HEK293T (cell line): ENCODE measurements at places on chromosomes 5 and 9.

DNA sequence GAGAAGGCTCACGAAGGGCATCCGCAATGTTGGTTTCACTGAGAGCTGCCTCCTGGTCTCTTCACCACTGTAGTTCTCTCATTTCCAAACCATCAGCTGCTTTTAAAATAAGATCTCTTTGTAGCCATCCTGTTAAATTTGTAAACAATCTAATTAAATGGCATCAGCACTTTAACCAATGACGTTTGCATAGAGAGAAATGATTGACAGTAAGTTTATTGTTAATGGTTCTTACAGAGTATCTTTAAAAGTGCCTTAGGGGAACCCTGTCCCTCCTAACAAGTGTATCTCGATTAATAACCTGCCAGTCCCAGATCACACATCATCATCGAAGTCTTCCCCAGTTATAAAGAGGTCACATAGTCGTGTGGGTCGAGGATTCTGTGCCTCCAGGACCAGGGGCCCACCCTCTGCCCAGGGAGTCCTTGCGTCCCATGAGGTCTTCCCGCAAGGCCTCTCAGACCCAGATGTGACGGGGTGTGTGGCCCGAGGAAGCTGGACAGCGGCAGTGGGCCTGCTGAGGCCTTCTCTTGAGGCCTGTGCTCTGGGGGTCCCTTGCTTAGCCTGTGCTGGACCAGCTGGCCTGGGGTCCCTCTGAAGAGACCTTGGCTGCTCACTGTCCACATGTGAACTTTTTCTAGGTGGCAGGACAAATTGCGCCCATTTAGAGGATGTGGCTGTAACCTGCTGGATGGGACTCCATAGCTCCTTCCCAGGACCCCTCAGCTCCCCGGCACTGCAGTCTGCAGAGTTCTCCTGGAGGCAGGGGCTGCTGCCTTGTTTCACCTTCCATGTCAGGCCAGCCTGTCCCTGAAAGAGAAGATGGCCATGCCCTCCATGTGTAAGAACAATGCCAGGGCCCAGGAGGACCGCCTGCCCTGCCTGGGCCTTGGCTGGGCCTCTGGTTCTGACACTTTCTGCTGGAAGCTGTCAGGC is 16.6 kb downstream of the SQSTM1 start:
- DNase-seq = no peak

DNA sequence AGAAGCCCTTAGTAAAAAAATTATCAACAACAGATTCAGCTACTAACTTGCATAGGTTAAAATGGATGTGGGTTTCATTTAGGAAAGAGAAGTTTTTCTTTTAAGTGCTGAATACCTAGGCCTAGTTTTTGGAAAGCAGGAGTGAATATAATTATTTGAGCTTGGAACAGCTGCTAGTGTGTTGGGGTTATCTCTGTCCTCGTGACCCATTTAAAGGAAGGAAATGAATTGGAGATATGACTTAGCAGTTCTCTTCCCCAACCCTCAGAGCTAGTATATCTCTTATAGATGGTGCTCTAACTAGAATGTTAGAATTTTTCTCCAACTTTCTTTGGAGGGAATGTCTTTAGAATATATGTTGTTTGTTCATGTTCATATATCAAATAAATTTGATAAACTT is 38.6 kb downstream of the ZNF366 start:
- DNase-seq = no peak

DNA sequence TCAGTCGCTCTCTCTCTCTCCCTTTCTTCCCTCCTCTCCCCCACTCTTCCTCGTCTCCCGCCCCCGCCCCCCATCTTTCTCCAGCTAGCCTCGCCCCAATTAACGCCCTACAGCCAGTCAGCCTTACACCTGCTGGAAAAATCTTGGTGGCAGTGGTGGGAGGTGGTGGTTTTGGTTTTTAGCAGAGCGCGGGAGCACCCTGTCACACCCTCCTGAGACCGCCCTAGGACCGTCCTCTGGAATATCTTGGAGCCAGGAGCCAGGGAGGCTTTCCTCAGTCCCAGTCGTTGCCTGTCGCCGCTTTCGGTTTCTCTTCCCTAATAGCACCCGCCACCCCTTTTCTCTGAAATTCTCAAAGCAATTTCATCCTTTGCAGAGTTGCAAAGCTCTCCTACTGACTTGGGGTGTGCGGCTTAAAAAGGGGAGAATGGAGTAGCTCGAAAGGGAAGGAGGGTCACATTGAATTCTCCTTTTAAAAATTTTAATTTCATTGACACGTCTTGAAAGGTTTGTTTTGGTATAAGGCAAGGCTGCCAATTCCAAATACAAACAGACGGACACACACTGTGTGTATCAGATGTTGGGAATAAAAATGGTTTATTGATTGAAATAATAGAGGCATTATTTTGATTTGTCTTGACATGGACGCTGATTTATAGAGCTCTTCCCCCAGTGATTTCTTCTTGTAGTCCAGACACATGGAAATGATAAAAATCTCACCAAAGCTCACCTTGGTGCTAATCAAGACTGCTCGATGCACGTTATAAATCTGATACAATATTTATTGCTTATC is 301.3 kb downstream of the PARP8 start:
- no peak for DNase-seq

DNA sequence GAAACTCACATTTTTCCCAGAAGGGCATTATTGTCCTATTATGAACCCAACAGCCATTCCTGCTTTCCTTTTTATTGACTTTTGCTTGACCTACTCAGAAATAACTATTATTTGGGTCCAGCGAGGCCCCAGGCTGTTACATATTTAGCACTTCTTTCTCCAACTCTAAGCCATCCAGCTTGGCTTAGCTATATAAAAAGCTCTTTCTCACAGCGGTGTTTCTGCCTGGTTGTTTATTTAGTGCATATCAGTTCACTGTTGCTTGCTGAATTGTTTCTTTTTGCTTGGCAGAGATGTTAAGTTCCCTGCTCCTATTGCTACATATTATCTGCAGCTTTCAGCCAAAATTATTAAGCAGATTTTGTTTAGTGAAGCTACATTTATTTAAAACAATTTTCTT is 1156.8 kb upstream of the SEMA6A start:
- peak; percentile 8 for DNase-seq

DNA sequence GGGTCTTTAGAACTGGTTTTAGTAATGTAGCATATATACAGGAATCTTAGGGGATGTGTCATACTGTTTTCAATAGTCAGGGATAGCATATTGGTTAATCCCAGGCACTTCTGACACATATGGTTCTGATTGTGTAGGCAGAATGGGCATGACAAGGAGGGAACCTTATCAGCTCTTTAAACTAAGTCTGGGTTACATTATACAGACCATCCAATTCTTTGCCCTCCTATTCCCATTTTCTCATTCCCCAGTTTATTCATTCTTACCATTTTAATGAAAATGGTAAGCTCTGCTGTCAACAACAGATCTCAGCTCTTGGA is 85.1 kb downstream of the NDUFAF2 start:
- DNase-seq = no peak

GRCh38 chr9:8611153-8611552 is 811.6 kb upstream of the DMAC1 start:
- DNase-seq = no peak

DNA sequence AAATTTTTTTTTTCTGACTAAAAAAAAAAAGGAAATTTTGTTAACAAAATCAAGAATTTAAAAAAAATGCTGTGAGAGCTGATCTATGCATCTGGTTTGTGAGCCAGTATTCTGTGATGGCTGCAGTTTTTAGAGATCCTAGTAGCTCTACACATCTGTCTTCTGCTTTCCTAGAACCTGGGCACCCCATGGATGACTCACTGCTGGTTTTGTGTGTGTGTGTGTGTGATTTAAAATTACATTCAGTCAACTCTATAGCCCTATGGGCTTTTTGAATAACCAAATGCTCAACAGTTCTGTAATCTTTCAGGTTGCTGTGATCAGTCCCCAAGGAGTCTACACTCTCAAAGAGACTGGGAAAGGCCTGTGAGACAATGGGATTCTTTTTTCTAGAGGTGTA is 2.5 kb upstream of the PSMD5 start:
- no peak for DNase-seq

GRCh38 chr5:148961261-148962199 is 101.3 kb downstream of the SH3TC2 start:
- no peak for DNase-seq

DNA sequence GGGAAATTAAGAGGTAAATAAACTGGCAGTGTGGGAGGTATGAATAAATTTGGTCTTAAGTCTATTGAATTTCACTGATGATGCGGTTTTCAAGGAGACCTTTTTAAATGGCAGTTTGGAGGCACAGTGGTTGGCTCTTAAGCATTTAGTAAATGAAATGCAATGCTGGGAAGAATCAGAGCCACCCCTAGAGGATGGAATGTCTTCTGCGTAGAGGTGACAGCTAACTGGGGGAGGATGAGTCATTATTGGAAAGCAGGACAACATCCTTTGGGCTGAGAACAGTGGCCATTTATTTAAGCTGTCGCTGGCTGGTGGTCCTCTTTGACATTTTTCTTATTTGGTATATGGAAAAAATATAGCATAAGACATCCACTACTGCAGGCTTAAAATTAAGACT is 163.2 kb downstream of the SH3GL2 start:
- DNase-seq = peak; percentile 7

- no peak for DNase-seq
These were observed 166 bp downstream of the SEPTIN8 start for GRCh38 chr5:132776938-132777208.

- no peak for DNase-seq
These were observed 158.6 kb upstream of the DMRT1 start for GRCh38 chr9:682633-683508.

DNA sequence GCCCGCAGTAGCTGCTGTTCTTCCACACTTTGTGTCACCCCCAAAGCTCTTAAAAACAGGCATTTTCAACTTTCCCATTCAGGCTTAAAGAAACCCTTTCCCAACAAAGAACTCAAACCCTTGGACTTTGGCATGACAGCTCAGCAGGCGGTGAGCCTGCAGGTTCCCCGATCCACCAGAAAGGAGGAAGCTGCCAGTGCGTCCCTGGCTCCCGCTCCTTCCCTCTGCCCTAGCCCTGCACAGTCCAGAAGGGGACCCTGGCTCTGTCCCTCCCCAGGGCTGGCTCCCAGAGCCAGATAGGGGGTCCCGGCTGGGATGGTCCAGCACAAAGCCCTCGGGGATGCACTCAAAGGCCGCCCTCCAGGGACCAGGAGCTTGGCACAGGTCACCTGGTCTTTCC is 9.6 kb downstream of the SLC9A3 start:
- DNase-seq = no peak

GRCh38 chr9:132451276-132451675 is 41.3 kb downstream of the CFAP77 start:
- no peak for DNase-seq

GRCh38 chr9:107292821-107293542 is 9.9 kb downstream of the RAD23B start:
- no peak for DNase-seq

DNA sequence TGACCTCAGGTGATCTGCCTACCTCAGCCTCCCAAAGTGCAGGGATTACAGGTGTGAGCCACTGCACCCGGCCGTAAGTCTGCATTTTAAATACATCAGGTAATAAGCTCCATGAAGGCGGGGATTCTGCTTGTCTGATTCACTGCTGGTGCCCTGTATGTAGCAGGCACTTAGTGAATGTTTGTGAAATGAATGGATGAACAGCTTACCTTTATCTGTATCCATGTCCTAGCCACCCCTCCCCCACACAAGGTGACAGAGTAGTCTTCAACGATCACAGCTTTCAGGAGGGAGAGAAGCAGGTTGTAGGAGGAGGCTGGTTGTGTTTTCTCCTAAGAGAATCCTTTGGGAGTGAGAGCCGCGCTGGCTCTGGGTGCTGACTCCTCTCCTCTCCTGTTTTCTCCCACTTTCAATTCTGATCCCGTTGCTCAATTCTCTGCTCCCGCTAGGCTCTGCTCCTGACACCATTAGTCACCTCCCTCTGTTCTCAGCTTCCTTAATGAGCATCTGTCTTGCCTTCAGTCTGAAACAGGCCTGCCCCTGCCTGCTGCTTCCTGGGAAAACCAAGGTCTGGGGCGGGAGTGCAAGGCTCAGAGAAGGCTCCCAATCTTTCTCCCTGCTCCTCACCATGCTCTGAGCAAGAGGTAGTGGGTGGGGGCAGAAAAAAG is 88.8 kb upstream of the CTNNA1 start:
- no peak for DNase-seq

- DNase-seq = no peak
These were observed 60.6 kb upstream of the ABCA1 start for GRCh38 chr9:104988539-104988938.

DNA sequence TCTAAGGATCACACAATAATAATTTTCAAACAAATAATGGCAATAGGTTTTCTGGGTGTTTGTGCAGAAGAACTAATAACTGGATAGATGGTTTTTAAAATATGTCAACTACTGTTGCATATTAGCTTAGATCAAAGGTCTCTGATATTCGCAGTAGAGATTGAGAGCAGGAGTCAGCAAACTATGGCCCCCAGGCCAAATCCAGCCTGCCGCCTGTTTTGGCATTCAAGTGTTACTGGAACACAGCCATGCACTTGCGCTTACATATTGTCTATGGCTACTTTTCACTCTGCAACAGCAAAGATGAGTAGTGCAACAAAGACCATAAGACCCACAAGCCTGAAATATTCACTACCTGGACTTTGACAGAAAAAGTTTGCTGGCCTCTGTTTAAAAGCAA is 260.8 kb downstream of the GRIA1 start:
- DNase-seq = no peak

GRCh38 chr9:81183761-81184160 is 505.6 kb downstream of the TLE1 start:
- no peak for DNase-seq

GRCh38 chr5:142059304-142059940 is 46.6 kb upstream of the GNPDA1 start:
- DNase-seq = no peak
